ENCODE measurements at places on chromosomes 12 and 14. TPM values are rescaled to one million over a fixed set of nuclear protein-coding genes. Genes with fewer than 3 reads are reported as not detected.

The RASSF8 gene
- 19.7 TPM for total RNA-seq

DNA sequence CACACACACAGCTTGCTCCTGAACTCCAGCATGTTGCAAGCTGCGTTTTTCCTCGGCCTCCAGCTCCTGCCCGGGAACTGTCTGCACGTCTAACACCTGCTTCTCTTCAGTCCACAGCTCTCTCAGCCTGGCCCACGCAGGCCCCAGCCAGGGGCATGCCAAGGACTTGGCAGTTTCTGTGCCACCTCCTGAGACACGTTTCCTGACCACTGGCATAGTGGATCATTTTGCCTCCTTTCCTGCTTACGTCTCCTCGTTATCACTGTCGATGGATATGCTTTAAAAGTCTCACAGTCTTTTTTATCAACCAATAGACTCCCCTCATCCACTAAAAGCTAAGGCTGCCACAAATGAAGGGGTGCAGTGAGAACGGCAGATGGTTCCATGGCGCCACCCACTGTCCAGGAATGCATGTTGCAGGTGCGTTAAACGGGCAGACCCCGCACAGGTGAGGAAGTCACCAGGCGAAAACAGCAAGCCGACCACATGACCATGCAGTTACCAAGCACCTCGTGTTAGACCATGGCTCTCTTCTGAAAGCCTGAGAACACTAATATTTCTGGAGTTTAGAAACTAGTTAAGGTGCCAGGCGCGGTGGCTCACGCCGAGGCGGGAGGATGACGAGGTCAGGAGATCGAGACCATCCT lies 14.7 kb upstream of the TEAD4 start:
- DNase-seq = no peak

GRCh38 chr14:64800000-64800399 lies 79.7 kb downstream of the SPTB start:
- peak; percentile 30 for DNase-seq

GRCh38 chr14:59253527-59253926 lies 65.1 kb downstream of the DAAM1 start:
- DNase-seq = no peak

DNA sequence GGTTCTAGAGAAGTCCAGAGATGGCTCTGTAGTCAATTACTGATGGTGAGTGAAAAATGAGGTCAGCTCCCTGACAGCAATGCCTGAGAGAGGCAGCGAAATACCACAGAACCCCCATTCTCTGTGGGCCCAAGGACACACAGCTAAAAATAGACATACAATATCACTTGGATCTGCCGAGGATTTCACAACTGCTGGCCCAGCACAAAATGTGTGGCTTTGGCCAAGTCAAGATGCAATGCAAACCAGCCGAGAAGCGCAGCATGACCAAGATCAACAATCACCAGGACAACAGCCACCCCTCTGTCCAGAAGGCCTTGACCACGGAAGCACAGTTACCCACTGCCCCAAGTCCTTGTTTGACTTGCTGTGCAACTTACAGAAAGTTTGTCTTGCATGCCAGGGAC lies 52.2 kb downstream of the CKAP4 start:
- DNase-seq = no peak

DNA sequence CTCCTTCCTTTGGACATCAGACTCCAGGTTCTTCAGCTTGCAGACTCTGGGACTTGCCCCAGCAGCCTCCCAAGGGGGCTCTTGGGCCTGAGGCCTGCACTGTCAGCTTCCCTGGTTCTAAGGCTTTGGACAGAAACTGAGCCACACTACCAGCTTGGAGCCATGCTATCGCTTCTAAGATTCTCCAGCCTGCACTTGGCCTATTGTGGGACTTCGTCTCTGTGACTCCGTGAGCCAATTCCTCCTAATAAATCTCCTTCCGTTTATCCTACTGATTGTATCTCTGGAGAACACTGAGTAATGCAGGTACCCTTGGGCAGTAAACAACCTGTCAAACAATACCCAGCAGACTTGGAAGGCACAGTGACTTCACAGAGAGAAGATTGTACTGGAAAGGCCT lies 24.9 kb upstream of the RHOJ start:
- no peak for DNase-seq

GRCh38 chr14:78519863-78520262 lies 349.7 kb downstream of the NRXN3 start:
- DNase-seq = peak; percentile 18

The KRT83 gene
- total RNA-seq = 0.05 TPM

DNA sequence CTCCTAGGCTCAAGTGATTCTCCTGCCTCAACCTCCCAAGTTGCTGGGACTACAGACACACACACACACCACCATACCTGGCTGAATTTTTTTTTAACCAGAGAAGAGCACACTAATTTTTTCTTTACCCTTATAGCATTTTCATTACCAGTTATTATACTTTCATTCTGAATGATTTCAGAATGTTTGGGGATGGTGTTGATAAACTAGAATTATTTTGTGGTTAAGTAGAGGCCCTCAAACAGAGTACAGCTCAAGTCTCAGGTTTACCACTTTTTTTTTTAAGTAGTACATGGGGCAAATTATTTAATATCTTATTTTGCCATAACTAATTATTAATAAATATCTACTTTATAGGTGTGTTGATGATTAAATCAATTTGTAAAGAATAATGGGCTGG lies 86.6 kb downstream of the FUT8 start:
- no peak for DNase-seq

DNA sequence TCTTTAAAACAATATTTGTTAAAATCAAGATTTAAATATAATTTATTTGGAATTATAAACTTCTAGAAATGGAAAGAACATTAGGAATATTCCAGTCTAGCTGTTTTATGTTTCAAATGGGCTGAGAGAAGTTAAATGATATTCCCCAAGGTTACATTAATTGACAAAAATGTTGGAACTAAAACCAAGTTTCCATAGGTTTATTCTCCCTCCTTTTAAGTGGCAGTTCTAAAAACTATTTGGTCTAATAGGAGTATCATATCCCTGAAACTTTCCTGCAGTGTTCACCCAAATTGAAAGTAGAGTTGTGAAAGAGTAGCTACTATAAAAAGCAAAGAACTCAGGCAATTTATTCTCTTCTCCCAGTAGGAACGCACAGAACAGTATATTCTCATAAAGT lies 1185.5 kb downstream of the LRFN5 start:
- no peak for DNase-seq

DNA sequence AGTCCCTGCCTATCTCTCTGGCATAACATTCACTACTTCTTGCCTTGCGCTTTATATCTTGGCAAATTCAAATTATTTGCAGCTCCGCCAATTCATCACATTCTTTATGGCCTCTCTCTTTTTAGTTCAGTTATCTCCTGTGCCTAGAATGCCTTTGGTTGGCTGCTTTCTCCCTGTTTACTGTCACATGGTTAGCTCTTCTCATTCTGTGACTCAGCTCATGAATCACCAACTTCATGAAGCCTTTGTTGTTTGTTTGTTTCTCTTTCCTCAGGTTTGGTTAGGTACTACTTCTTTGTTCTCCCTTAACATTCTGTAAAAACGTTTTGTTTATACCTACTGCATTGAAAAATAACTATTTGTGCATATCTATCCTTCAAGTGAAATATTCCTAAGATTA lies 376.5 kb upstream of the GARIN6 start:
- peak; percentile 56 for DNase-seq

DNA sequence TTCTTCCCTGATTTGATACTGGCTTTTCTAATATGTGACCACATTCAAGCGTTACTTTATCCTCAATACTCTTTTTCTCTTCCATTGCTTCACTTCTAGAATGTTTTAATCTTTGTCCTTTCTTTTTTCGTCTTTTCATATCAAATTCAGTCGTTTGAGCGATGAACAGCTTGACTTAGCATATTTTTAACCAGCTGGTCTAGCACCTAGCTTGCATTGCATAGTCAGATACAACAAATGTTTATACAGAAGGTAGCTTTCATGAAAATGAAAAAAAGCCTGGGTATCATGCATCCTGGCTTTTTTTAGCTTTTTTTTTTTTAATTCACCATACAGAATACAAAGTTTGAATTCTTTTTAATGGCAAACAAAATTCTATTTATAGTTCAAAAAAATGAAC lies 1.2 kb downstream of the SOX5 start:
- DNase-seq = no peak

GRCh38 chr12:64610660-64611340 lies 505 bp downstream of the RASSF3 start:
- peak; percentile 29 for DNase-seq

The HVCN1 gene
- total RNA-seq = 0.95 TPM

The DIABLO gene
- 73.7 TPM for total RNA-seq

GRCh38 chr12:468671-469389 lies 9.1 kb downstream of the B4GALNT3 start:
- DNase-seq = no peak

- DNase-seq = no peak
Measured at GRCh38 chr12:51048661-51049251, 629 bp downstream of the LETMD1 start.

- DNase-seq = no peak
Measured at GRCh38 chr14:103140316-103141109, 17.3 kb downstream of the TNFAIP2 start.

DNA sequence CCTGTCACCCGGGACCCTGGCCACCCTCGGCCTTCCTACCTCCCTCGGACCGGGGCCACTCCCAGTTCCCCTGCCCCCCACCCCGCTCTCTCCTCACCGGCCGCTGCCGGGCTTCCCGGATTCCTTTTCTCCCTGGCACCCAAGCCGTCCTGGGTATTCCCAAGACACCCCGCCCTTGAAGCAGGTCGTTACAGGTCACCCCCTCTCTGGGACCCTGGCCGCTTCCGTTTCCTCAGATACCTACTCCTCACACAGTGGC lies 493 bp downstream of the NUMB start:
- DNase-seq = peak; percentile 22

GRCh38 chr14:76584271-76584702 lies 177.0 kb upstream of the VASH1 start:
- peak; percentile 32 for DNase-seq

DNA sequence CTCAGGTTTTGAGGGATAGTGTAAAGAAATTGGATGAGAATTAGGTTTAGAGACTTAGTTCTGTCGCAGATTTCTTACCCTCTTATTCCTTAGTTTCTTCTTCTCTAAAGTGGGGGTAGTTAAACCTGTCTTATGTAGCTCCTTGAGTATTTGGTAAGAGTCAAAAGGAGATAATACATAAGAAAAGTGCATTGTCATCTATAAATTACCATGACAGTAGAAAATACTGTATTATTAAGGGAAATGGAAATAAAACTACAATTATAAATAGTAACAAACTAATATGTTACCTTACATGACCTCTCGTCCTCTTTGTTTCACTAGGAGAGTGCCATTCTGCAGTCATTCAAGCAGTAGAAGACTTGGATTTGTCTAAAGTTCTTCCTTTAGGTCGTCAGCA lies 49.0 kb downstream of the UTP20 start:
- no peak for DNase-seq

DNA sequence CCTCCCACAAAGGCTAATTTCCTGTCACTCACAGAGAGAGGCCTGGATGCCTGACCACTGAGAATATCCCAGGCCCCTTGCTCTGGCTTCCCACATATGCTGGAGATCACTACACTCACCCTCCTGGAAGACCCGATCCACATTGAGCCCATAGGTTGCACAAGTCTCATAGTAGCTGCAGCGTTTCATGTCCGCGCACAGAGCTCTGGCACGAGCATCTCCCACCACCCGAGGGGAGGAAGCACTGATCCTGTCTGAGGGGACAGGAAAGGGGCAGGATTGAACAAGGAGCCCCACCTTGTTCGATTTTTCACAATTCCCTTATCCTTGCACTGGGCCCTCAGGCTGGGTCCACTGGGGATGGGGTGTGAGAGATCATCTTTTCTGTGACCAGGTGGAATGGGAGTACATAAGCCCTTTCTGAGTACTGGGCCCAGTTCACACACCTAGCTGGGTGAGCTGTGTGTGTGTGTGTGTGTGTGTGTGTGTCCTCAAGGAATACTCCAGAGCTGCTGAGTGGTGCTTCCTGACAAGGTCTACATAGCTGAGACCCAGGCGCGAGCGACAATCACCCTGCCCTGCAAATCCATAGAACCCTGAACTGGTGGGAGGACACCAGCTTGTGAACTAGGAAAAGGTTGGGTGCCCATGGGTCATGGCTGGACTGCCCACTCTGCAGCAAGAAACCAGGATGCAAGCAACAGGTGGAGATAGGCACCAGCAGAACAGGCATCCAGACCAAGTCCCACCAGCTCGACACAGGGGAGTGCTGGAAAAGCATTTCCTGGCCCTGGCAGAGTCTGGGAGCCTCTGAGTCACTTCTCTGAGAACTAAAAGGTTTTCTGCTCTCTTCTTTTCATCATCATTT lies 5.6 kb downstream of the AGAP2 start:
- no peak for DNase-seq
